ENCODE measurements at places on chromosomes 5 and 9.

DNA sequence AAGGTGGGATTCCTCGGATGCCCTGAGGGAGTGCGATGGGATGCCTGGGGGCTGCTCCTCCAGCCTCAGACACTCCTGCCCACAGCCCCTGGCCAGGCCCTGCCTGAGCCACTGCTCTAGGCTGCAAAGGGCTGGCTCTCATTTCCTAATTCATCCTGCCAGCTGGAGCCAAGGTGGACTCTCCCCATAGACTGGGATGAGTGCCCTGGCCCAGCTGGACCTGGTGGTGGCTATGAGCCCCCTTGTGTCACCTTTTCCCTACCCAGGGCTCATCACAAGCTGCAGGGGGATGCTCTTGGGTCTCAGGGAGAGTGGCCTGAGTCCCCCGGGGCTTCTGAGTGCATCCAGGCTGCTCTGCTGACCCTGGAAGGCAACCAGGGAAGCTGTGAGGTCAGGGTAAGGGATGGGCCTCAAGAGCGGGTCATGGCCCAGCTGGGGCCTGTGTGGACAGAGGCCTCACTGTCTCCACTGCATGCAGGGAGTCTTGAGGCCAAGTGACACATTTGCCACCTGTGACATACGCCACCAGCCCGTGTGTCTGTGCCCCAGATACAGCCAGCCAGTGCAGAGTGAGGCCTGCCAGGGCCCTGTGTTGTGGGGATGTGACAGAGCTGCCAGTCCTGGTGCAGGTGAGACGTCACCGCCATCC is 102.7 kb upstream of the IER5L start:
- DNase-seq = no peak

DNA sequence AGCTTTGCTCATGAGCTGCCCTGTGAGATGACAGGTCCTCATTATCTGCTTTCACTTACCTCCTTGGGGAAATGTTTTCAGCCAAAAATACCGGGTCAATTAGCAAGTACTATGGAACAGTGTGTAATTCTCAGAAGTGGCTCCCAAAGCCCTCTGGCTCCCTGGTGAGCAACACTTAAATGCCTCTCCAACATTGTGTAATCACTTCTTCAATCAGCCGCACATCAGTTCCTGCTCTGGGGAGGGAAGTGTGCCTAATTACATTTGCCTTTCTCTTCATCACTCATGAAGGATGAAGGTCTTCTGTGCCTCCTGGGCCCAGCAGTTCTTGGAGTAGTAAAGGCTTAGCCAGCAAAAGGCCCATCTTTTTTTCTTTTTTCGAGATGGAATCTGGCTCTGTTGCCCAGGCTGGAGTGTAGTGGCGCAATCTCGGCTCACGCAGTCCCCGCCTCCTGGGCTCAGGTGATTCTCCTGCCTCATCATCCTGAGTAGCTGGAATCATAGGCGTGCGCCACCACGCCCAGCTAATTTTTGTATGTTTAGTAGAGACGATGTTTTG is 23.1 kb downstream of the NIM1K start:
- DNase-seq = no peak

DNA sequence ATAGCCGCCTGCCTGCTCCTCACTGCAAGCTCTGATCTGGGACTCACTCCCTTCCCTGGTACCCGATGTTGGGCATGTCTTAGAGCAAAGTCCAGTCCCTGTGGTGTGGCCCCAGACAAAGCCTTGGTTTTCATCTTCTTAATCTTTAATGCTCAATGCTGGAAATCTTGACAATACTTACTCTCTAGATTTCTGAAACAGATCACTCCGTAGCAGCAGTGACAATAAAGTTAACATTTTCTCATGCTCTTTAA is 260.2 kb upstream of the IRX2 start:
- DNase-seq = no peak

DNA sequence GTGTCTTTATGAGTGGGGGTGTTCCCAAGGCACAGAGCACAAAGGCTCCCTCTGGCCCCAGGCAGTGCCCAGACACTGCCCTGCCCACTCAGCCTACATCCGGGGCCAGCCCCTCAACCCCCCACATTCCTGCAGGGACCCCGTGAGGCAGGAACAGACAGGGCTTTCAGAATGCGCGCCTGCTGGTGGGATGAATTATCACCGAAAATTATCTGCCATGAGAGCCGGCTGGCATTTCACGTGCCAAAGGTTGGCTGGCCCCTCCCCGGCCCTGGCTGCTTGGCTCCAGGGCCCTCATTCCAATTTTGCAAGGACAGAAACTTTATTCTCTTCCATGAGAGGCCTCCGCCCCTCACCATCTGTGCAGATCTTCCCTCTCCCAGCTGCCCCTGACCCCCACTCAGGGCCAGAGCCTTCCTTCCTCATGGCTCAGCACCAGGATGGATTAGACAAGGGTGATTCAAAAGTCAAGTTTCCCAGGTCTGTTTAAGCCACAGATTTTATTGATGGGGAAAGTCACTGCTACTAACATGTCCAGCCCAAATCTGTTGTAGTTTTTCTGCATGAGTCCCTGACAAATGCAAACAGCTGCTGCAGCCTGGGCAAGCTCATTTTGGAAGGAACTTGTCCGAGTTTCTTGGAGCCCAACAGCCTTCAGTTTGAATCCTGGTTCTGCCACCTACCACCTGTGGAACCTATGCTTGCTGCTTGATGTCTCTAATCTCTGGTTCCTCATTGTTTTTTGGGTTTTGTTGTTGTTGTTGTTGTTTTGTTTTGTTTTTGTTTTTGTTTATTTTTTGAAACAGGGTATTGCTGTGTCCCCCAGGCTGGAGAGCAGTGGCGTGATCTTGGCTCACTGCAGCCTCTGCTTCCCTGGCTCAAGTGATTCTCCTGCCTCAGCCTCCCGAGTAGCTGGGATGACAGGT is 32.3 kb upstream of the WDR38 start:
- DNase-seq = no peak

DNA sequence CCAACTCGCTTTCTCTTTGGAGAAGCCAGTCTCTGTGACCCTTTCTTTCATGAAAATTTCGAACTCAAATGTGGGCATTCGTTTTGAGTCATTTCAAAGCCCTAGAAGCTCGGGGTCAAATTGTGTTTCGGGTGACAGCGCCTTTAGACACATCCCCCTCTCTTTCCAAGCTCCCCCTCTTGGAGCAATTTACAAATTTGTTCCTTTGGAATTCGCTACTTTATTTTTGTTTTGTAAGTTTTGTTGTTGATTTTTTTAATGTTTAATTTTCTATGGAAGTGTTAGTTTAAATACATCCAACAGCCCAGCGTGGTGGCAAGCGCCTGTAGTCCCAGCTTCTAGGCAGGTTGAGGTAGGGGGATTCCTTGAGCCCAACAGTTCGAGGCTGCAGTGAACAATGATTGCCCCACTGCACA is 4.6 kb upstream of the BARX1 start:
- DNase-seq = no peak

- DNase-seq = no peak
Measured at GRCh38 chr5:170283296-170283695, 14.3 kb downstream of the LCP2 start.

GRCh38 chr9:71770170-71770569 is 1.9 kb upstream of the CEMIP2 start:
- DNase-seq = no peak

DNA sequence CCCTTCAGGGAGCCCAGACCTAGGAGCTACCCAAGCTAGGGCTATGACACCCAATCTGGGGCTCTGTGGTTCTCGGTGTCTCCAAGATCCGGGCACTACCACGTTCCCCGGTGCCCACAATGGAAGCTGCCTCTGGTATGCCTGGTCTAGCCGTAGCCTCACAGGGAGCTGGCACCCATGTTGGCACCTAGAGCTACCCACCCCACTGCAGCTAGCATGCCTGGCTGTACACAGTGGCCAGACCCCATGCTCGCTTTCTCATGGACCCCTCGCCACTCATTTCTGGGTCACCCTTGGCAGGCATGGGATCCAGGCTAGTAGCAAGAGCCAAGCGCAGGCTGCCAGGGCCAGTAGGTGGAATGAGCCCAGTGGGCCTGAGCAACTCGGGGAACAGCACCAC is 109.0 kb downstream of the CYLC2 start:
- no peak for DNase-seq

- DNase-seq = no peak
Measured at GRCh38 chr5:107092695-107093094, 578.0 kb downstream of the EFNA5 start.

DNA sequence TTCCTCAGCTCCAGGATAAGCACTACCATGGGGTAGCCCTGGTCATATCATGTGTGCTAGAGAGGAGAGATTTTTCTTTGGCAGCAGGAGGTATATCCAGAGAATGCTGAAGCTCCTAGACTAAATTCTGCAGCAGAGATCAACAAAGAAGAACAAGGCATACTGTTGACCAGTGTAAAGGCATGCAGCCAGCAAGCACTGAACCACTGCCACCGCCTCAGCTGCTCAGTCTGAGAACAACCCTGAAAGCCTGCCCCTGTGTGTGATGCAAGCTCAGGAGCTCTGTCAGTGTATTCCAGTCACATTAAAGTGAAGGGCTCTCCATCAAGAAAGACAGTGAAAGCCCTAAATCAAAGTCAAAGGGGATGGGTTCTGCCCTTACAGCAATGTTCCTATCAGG is 439.5 kb upstream of the CD180 start:
- DNase-seq = no peak

DNA sequence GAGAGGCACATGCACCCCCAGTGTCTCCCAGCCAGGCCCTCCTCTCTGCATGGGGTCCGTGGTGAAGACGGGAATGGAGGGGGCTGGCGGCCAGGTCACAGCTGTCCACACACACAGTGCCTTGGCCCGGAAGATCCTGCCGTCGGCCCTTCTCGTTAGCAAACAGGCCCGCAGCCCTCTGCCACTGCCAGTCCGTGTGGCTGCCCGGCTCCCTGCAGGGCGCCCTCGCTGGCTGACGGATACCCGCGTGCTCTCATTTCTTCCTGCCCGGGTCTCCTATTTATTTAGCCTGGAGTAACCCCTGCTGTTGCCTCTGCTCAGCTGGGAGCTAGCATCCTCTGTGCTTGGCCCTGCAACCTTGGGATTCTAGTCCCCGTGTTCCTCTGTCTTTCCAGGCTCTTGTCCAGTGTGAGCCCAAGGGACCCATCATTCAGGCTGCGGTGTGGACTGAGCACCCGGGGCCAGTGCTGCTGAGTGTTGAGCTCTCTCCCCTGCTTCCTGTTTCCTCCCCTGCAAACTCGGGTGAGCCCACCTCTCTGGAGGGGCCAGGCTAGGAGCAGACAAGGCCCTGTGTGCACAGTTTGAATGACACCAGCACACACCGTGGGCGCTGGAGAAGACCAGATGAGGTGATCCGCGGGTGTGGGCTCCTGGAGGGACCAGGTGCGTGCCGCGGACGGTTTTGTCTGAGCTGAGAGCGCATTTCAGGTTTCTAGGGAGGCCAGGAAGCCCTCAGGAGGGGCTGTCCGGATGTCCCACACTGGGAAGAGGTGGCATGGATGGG is 14.6 kb upstream of the RNU6ATAC start:
- no peak for DNase-seq

DNA sequence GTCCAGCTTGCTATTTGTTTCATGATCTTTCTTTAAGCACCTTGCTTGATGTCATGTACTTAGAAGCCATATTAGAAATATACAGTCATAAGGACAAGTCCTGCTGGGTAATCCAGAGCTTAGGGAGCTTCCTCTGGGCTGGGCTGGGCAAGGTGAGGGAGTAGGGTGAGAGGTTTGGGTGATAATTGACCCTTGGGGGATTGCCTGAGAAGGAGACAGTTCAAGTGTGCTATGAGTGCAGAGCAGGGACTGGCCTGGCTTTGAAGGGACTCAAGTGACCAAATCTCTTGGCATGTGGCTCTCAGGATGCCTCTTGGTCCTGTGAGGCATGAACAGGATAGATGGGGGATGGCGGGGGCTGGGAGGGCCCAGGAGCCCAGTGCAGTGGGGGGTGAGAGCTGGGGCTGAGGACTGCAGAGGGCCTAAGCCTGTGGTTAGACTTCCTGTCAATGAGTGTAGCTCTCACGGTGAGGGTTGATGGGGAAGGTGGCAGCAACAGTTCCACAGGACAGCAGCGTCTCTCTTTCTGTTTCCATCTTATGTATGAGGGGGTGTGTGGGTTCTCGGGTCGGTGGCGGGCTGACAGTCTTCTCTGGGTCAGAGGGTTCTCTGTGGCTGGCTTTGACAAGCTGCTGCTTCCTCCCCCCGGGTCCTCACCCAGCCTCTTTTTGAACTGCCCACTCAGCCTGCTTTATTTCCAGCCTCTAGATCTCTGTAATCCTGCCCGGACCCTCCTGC is 53.5 kb downstream of the RGS3 start:
- peak; percentile 48 for DNase-seq

GRCh38 chr9:20044686-20045085 is 255.8 kb upstream of the SLC24A2 start:
- no peak for DNase-seq

DNA sequence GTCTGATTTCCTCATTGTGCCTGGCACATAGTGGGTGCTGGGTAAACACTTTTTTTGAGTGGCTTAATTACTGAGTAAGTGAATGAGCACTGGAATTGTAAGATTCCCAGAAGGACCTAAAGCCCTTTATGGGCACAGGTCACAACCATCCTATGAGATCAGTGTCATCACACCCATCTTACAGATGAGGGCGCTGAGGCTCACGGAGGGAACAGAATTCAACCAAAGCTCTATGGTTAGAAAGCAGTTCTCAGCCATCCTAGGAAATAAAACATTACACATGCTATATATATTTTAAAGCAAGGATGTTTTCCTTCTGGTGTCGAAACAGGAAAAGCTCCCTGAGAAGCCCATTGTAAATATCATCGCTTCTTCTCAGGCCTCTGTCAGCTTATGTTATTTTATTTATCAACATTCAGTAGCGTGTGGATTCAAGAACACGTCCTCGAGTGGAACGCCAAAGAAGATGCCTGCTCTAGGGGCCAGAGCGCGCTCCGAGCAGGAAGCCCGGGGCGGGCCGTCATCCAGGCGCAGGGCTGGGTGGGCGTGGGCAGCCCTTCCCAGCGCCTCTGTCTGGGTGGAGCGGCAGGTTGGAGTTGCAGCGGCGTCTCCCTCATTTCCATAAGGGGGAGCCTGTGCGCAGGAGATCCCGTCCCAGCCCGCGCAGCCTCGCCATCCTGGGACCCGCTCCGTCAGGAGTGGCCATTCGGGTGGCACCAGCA is 155.8 kb upstream of the SMIM23 start:
- no peak for DNase-seq

GRCh38 chr9:105502276-105502675 is 54.4 kb downstream of the FSD1L start:
- no peak for DNase-seq

GRCh38 chr5:13865312-13865711 is 79.2 kb downstream of the DNAH5 start:
- DNase-seq = no peak

GRCh38 chr5:68818870-68819269 is 274.9 kb upstream of the SLC30A5 start:
- DNase-seq = no peak
